ENCODE measurements at places on chromosomes 2 and 18.

DNA sequence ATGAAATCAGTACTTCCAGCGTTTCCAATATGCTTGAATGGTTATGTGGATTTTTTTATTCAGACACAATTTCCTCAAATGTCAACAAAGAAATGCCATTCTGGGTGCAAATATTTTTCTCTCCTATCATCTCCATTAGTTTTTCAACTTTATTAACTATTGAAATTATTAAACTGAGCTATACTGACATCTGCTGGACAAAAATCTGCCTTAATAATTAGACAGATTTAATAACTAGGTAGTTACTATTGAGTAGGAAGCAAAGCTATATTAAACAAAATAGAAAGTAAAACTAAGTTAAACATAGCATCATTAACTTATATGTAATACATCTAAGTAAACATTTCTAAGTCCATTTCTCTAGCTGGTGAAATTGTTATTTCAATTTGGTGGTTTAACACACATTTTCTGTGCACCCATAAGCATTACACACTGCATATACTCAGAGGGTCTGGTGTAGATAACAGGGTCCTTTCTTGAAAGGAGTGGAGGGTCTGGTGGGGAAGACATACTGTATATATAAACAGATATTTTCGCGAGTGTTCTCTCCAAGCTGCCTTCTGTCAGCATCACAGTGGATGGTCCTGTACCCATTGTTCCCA is 77.0 kb downstream of the LANCL1 start:
- no peaks in the 10 kb centered on the region for H3K4me1 ChIP-seq
- no peaks in the 10 kb centered on the region for H3K36me3 ChIP-seq
- no peak overlapping the region for H3K4me3 ChIP-seq
- H3K27me3 ChIP-seq: no peaks in the 10 kb centered on the region
- DNase-seq: no peak
- no peak overlapping the region for H3K27ac ChIP-seq

DNA sequence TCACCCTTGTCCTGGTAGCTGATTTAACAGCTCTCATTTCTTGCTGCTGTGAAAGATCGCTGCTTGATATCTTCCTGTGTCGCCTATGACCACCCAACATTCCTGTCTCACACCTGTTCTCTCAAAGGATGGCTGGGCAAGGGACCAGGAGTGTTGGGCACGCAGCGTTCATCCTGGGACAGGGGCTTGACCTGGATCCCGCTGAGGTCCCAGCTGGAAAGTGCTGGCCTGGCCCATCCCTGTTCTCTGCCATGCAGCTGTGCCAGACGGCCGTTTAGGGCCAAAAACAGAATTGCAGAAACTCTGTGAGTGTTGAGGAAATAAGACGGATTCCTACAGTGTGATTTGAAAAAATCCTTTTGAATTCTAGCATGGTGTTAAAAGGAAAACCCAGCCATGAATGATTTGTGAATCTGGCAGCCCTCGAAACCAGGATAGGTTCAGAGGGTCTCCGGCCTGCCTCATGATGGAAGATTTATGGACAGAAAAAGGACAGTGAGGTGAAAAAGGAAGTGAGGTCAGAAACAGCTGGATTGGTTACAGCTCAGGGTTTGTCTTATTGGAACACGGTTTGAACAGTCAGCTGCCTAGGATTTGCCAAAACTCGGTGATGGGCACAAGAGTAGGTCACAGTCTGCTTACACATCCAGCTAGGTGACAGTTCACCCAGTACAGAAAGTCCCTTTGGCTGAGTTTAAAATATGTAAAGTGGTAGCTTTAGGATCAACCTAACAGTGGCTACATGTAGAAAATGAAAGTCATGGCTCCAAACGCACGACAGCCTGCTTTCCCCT is 164.8 kb downstream of the DCDC2C start:
- H3K4me3 ChIP-seq: no peak overlapping the region
- no peaks in the 10 kb centered on the region for H3K4me1 ChIP-seq

DNA sequence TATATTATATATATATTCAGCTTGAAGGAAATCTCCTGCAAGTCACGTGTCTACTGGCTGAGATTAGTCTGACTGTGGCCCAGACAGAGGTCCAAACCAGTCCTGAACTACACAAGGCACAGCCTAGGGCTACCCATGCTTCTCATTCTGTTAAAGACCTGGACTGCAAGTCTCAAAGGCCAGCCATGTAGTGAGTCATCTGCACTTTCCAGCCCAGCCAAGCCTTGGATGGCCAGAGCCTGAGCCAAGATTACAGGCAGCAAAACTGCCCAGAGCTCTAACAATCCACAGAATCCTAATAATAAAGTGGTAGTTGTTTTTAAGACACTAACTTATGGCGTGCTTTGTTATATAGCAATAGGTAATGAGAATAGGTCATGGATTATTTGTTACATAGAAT is 259.6 kb downstream of the SS18 start:
- DNase-seq: no peak
- no peaks in the 10 kb centered on the region for H3K4me1 ChIP-seq
- no peak overlapping the region for H3K27ac ChIP-seq
- H3K36me3 ChIP-seq: no peaks in the 10 kb centered on the region
- H3K27me3 ChIP-seq: no peaks in the 10 kb centered on the region

DNA sequence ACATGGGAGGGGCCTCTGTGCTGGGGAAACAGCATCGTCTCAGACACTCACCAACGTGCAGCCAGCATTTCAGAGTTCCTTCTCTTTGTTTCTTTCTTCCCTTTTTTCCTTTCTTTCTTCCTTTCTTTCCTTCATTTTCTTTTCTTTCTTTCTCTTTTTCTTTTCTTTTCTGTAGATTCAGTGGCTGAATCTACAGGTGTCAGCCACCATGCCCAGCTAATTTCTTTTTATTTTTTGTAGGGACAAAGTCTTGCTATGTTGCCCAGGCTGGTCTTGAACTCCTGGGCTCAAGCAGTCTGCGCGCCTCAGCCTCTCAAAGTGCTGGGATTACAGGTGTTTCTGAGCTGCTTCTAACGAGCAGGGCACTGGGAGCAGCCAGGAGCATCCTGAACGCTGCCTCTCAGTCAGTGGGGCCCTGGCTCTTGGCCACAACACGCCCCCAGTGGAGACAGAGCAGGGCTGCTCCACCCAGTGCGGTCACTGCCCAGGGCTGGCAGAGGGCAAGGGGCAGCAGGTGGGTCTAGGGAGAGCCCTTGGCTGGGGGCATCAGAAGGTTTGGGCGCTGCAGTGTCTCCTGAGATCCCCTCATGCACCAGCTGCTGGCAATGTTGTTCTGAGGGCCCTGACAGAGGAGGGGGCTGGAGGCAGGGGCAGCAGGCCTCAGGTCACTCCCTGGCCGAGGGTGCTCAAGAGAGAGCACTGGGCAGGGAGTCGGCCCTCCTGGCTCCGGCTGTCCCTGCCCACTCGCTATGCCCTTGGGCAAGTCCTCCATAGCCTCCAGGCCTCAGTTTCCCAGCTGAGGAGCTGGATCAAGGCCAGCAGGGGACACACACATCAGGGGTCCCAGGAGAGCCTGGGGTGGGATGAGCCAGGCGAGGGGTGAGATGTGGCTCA is 4.7 kb upstream of the KLHL30 start:
- no peaks in the 10 kb centered on the region for H3K27me3 ChIP-seq
- no peaks in the 10 kb centered on the region for H3K36me3 ChIP-seq
- H3K4me1 ChIP-seq: no peaks in the 10 kb centered on the region
- no peak overlapping the region for H3K27ac ChIP-seq
- no peak for DNase-seq

- no peak overlapping the region for H3K27ac ChIP-seq
- no peaks in the 10 kb centered on the region for H3K27me3 ChIP-seq
- H3K4me3 ChIP-seq: no peak overlapping the region
- DNase-seq: no peak
- H3K4me1 ChIP-seq: no peaks in the 10 kb centered on the region
- no peaks in the 10 kb centered on the region for H3K36me3 ChIP-seq
Observed at GRCh38 chr2:106602042-106602441, 114.9 kb downstream of the CD8B2 start.

DNA sequence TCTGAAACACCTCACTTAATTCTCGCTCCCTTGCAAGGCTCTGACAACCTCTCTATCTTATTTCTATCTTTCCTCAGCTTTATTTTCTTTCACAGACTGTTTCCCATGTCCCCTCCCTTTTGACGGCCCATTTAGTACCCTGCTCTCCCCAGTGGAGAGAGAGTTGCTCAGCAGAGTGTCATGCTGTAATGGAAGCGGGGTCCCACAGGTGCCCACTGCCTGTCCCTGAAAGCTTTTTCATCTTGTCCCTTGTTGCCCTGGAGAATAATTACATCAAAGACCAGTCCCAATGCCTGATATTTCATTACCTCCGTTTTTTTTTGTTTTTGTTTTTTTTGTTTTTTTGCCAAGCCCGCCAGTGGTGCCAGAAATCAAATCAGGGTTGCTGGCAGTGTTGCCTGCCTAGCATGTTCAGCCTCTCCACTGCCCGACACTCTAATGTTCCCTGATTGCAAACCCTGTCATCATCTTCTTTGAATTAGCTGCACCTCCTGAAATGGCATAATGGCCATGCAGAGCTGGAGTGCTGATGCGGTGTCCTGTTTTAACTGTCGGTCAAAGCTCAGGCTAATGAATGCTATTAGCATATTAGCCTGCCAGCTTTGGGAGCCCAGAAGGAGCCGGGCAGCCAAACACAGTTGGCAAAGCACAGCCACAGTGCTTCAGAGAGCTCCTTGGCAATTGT is 71.2 kb upstream of the CAVIN2 start:
- no peaks in the 10 kb centered on the region for H3K4me1 ChIP-seq
- H3K4me3 ChIP-seq: no peak overlapping the region
- H3K27me3 ChIP-seq: no peaks in the 10 kb centered on the region
- DNase-seq: no peak
- no peak overlapping the region for H3K27ac ChIP-seq
- H3K36me3 ChIP-seq: no peaks in the 10 kb centered on the region

DNA sequence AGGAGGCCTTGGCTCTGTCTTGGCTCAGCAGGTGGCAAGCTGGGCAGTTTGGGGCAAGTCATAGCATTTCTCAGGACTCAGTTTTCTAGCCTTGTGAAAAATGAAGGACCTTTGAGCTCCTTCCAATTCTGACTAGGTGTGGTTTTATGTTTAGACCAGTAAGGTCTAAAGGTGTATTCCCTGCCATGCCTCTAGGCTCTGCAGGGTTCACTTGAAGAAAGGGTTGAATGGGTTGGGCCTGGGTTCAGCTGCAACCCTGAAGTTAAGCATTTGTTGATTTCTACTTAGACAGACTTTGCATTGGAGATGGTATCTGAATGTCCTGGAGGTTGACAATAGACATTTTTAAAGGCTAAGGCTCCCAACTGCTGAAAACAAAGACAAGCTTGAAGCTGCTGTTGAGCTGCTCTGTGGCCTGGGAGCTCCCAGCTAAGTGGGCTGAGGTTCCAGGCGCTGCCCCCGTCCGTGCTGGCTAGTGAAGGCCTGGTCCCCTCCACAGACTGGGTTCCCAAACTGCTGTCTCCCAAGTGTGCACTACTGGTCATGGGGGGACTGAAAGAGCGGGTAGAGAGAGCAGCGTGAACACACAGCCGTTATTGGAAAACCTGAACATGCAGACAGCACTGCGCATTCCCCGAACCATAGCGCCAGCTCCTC is 100.7 kb upstream of the SMAD7 start:
- no peak overlapping the region for H3K4me3 ChIP-seq
- H3K4me1 ChIP-seq: no peaks in the 10 kb centered on the region
- no peaks in the 10 kb centered on the region for H3K36me3 ChIP-seq
- H3K27me3 ChIP-seq: no peaks in the 10 kb centered on the region
- DNase-seq: no peak

DNA sequence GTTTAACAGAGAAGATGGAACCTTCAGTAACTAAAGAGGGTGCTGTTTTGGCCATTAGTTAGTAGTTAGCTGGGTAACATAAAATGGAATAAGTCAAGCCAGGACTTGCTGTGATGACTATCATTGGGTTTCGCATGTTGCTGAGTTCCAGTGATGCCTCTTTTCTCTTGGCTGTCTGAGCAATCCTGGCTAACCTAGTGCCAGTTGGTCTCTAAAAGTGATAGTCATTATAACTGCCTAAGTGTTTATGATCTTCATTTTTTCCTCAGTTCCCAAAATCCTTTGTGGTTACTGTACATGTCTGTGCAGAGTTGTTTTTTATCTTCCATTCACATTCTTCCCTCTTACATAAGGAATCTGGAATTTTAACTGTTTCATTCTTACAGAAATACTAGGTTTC is 33.4 kb downstream of the WDR43 start:
- no peaks in the 10 kb centered on the region for H3K4me1 ChIP-seq
- peaks cover 64% of the 10 kb centered on the region for H3K36me3 ChIP-seq
- no peak for DNase-seq
- H3K4me3 ChIP-seq: no peak overlapping the region
- H3K27ac ChIP-seq: no peak overlapping the region

GRCh38 chr2:1823187-1824169 is 79.2 kb upstream of the PXDN start:
- H3K4me1 ChIP-seq: no peaks in the 10 kb centered on the region
- H3K27ac ChIP-seq: no peak overlapping the region
- no peak for DNase-seq
- no peak overlapping the region for H3K4me3 ChIP-seq

GRCh38 chr18:55404832-55405465 is 183.0 kb downstream of the TCF4 start:
- no peak overlapping the region for H3K4me3 ChIP-seq
- peak overlapping the region; percentile 54 for H3K27ac ChIP-seq
- H3K36me3 ChIP-seq: no peaks in the 10 kb centered on the region
- H3K27me3 ChIP-seq: no peaks in the 10 kb centered on the region
- DNase-seq: no peak

DNA sequence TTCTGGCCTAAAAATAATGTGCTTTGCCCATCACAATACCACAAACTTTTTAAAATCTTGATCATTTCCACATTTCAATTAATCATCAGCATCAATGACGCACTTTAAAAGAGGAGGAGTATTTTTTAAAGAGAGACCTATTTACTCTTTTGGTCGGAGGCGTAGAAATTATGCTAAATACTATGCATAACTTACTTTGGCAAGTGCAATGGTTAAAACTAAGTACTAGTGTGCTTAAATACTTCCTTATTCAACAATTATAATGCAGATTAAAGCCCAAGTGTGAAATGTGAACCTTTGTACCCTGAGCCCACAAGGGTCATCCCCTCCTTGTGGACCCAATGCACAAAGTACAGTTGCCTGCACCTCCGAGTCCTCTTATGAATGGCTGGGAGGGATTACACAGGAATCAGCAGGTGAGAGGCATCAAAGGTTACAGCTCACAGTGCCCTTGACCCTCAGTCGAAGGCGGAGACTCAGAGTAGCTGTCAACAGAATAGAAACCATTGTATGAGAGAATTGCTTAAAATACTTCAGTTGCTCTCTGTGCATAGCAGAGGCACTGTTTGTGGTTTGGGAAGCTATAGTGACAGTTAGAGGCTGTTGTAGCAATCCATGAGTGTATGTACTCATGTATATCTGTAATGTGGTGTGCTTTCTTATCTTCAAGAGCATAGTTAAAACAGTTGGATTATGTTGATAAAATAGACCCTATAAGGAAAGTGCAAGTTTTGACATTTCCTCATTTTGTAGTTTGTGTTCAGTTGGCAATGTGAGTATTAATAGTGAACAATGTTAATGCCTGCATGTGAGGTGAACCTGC is 151.7 kb upstream of the ITGA4 start:
- H3K36me3 ChIP-seq: no peaks in the 10 kb centered on the region
- no peaks in the 10 kb centered on the region for H3K4me1 ChIP-seq
- H3K27ac ChIP-seq: no peak overlapping the region
- H3K4me3 ChIP-seq: no peak overlapping the region
- no peak for DNase-seq

All from Panc1 (cell line).